ENCODE measurements at places on chromosomes 16 and 17.
A peak's percentile ranks its signal among the peaks of the same experiment; 100 is the strongest.

DNA sequence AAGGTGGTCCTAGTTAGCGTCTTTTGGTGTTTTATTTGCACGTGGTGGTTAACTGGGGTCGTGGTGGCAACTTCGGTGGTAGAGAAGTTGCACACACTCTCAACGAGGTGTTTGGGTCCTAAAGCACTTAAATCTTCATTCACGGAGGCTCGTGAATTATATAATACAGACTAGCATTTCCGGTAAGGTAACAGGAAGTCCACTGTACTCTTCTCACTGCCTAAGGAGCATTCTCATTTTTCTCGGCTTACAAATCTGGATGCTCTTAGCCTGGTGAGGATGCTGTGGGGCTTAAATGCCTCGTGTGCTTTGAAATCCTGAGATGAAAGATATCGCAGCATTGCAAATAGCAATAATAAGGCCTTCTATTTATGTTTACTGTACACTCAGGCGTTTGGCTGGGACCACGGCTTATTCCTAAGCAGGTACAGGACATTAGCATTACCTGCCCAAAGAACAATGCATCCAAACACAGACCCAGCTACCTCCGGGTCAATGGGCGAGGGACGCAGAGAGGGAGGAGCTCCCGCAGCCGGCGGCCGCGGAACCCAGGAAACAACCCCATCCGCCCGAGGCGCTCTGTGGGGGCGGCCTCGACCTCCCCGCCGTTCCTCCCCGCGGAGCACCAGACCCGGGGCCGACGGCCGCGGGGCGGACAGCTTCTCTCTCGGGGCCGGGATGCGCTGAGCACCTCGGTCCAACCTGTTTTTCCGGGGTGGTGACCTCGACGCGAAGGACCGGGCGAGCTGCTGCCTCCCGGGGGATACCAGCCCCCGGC, 856 bp downstream of the DNAJA2 start:
- no peak for DNase-seq

- DNase-seq, result no peak
These were observed 163.0 kb upstream of the CDH5 start for GRCh38 chr16:66203476-66203875.

DNA sequence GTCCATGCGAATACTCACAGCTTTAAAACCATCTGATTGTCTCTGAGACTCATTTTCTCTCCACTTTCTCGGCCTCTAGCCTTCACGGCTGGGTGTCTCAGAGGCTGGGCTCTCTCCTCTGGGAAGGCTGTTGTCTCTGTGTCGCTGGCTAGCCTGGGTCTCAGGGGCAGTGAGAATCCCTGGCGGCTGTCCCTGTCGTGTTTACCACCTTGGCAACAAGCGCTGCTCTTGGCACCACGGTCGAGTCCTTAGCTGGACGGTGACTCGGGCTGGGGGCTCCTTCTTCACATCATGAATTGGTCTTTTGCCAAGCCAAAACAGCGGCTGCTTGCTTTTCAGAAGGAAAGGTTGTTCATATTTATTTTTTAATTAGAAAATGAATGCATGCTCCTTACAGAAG, 81.1 kb downstream of the MSI2 start:
- no peak for DNase-seq

- DNase-seq, result no peak
These were observed 46.9 kb downstream of the TK2 start for GRCh38 chr16:66503030-66503429.

DNA sequence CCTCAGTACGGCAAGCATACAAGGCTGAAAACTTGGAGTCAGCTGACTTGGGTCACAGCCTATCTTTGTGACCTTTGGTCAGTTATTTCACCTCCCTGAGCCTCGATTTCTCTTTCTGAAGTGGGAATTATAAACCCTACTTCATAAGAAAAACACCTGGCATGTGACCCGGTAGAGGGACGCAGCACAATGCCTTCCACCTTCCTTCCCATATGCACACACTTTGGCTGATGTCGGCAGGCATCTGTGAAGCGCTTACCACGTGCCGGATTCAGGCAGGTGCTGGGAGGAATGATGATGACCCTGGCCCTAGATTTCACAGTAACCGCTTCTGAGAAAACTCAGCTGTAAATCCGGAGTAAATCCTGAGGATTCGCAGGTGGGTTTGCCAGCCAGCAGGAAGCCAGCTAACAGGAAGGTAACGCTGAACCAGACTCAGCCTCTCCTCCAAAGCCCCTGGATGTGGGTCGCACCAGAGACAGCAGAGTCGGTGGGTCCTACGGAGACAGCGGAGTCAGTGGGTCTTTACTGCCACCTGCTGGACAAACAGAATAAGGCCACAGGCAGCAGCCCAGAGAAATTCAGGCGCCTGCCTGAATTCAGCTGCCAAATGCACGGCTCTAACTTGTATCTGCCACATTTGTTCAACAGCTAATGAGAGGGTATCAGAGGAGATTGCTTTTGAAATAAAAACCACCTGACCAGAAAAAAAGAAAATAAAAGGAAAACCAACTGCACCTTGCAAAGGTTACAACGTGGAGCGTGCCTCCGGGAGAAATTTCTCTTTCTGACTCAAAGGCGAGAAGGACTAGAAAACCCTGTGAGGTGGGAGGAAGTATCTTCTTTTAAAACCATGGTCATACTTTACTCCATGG, 16.6 kb downstream of the COPRS start:
- peak; percentile 28 for DNase-seq

- no peak for DNase-seq
These were observed 37.4 kb downstream of the COX4I1 start for GRCh38 chr16:85836706-85837582.
